ENCODE measurements at places on chromosomes 2 and 18. TPM values are rescaled to one million over a fixed set of nuclear protein-coding genes. Genes with fewer than 3 reads are reported as not detected.

Gene CRYBA2
- total RNA-seq = not detected

Gene CCDC102B
- 7.3 TPM for total RNA-seq

Gene GREB1L
- total RNA-seq = 1.8 TPM

Gene SERTAD2
- 14.5 TPM for total RNA-seq

Gene ATP6V1B1
- 0.59 TPM for total RNA-seq

Gene BMP10
- not detected for total RNA-seq

Gene CCDC68
- 2.0 TPM for total RNA-seq

Gene REG1B
- not detected for total RNA-seq

Gene VIT
- 8.8 TPM for total RNA-seq

Gene MYO5B
- under 0.01 TPM for total RNA-seq

Gene SETBP1
- total RNA-seq = 2.7 TPM

Gene FAM117B
- 1.1 TPM for total RNA-seq

Data from subcutaneous preadipocyte (primary cell).